ENCODE measurements at places on chromosomes 11 and 22.

GRCh38 chr11:110093407-110094297 is 460 bp downstream of the ZC3H12C start:
- DNase-seq, result peak; percentile 20

DNA sequence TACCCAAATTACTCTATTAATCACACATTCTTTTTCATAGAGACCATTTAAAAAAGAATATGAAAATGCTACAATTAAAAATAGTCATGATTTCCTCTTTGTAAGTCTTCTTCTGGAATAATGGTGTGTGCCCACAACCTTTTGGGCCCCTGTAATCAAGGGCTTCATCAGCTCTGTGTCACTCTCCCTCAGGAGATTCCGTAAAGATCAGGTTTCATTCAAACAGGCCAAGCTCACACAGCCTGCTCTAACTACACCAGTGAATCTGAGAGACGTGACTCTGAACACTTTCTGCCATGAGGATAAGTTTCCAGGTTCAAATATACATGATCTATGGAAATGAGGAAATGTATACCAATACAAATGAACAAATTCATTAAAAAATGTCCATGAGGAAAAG is 9.5 kb downstream of the DRICH1 start:
- no peak for DNase-seq

- DNase-seq, result no peak
These were observed 10.1 kb downstream of the CSRP3 start for GRCh38 chr11:19191530-19192169.

- DNase-seq, result no peak
These were observed 10.0 kb upstream of the FAM83F start for GRCh38 chr22:39984746-39985145.

- no peak for DNase-seq
These were observed 17.4 kb upstream of the CSNK2A3 start for GRCh38 chr11:11370255-11370961.

- peak; percentile 35 for DNase-seq
These were observed 7.7 kb downstream of the SLC37A2 start for GRCh38 chr11:125070699-125071254.

DNA sequence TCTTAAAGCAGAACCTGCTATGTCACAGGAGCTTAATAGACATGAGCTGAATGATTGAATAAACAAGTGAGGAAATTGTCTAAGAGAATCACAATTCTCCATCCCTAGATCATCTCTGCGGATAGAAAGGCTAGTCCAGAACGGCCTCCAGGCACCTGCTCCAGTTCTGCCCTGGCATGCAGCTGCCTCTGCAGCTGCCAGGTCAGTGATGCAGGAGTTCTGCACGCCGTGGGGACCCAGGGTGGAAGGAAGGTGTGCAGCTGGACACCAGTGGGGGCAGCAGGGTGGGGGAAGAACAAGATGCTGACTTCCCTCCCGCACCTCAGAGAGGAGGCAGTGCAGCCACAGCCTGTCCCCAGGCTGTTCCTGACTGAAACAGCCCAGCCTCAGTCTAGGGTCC is 192.1 kb upstream of the NCAM1 start:
- DNase-seq, result no peak

- no peak for DNase-seq
These were observed 251.2 kb downstream of the FAT3 start for GRCh38 chr11:92475819-92476218.

DNA sequence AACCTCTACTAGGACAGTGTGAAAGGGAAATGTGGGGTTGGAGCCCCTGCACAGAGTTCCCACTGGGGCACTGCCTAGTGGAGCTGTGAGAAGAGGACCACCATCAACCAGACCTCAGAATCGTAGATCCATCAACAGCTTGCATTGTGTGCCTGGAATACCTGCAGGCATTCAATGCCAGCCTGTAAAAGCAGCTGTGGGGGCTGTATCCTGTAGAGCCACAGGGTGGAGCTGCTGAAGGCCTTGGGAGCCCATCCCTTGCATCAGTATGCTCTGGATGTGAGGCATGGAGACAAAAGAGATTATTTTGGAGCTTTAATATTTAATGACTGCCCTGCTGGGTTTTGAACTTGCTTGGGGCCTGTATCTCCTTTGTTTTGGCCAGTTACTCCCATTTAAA is 46.3 kb downstream of the PGR start:
- no peak for DNase-seq

- DNase-seq, result no peak
These were observed 9.6 kb upstream of the NRIP3 start for GRCh38 chr11:9013373-9013772.

GRCh38 chr11:67645521-67646461 is 4.7 kb downstream of the ACY3 start:
- DNase-seq, result no peak

DNA sequence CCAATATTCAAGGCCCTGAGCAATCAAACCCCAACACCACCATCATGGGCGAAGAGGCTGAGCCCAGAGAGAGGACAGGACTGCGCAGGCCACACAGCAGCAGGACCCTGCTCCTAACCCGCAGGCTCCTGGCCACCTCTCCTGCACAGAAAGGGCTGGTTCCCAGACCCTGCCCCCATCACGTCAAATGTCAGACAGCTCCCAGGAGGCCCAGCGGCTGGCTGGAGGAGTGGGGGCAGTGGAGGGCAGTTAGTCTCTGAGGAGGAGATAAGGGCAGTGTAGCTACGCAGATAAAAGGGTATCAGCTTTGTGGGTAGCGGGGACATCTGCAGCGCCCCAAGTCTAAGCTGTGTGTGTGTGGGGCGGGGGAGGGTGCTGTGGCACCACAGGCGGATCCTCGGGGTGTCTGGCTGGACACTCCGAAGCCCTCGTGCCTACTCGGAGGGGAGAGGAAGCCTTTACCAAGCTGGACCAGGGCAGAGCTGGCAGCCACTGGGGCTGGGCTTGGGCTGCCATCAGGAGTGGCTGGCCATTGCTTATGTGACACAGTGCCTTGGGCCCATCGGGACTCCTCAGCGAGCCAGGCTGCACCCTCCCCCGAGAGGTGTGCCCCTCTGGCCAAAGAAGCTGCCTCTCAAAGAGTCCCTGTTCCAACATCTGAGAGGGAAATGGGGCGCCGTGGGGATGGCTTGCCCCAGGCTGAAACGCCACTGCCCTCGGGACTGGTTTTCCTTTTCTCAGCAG is 21.5 kb downstream of the FADS3 start:
- no peak for DNase-seq

- no peak for DNase-seq
These were observed 202.2 kb upstream of the SORL1-AS1 start for GRCh38 chr11:121654843-121655536.

GRCh38 chr11:118659953-118660680 is 19.3 kb downstream of the TREH start:
- DNase-seq, result no peak

- no peak for DNase-seq
These were observed 10.5 kb upstream of the TH start for GRCh38 chr11:2182075-2182474.

DNA sequence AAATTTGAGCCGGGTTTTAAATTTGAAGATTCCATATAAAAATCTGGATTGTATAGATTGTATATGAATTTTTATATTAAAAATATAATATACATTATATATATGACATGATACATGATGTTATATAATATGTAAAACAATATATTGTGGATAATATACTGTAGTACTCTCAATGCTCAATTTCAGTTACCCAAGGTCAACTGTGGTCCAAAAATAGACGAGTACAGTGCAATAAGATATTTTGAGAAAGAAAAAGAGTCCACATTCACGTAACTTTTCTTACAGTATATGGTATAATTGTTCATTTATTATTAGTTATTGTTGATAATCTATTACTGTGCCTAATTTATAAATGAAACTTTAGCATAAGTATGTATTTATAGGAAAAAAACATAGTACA is 94.2 kb upstream of the YWHAH start:
- no peak for DNase-seq

- DNase-seq, result no peak
These were observed 465.5 kb downstream of the GUCY1A2 start for GRCh38 chr11:106552694-106553203.

DNA sequence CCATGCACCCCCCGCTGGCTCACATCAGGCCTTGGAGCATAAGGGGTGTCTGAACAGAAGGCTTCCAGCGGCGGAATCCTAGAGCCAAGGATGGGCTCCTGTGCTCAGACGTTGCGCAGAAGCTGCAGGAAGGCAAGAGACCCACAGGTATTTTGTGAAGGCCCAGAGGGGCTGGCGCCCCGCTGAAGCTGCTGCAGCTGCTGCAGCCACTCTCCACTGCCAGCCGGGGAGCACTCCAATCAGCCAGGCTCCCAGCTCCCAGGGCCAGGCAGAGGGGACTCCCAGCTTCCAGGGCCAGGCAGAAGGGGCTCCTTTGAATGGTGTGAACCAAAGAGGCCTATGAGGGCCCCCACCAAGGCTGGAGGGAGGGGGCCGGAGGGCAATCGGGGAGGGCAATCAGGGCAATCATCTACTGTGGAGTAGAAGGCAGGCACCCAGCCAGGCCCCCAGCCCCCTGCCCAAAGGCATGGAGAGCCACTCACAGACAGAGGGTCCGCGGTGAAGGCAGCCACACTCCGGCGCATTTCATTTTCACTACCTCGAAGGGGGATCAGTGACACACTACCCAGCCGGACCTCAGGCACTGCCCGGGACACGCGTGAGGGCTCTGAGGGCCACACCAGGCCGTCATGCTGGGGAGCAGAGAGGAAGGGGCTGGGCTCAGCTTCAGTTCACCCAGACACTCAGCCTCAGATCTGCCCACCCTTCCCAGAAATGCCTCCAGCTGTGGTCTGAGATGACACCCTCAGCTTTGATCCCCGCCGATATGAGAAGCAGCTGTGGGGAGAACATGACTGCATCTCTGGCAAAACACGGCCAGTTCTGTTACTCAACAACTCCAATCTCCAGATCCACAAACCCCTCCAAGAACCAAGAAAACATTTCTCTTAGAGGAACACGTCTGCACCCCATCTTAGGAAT is 11.6 kb upstream of the PDE2A start:
- no peak for DNase-seq

GRCh38 chr11:55571828-55572227 is at the start of gene OR4C16:
Gene OR4C16, plus strand, starts transcription at chr11:55572128. Its CDS starts 0 bp downstream, at chr11:55572128.
- DNase-seq, result no peak

DNA sequence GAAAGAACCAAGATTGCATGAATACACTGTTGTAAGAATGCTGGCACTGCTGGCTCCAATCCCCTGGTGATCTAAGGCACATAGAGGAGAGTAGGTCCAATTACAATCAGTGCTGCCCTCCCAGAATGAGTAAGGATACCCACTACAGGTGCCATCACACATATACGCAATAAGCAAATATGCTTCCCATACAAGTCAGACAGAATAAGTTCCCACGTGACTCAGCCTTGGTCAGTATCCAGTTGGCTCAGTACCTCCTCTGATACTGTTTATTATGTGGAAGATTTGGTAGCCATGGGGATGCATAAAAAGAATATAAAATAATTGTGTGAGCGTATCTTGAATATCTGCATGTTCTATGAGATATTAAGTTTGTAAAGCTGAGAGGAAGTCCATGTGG is 8.9 kb upstream of the OR2D3 start:
- DNase-seq, result no peak

DNA sequence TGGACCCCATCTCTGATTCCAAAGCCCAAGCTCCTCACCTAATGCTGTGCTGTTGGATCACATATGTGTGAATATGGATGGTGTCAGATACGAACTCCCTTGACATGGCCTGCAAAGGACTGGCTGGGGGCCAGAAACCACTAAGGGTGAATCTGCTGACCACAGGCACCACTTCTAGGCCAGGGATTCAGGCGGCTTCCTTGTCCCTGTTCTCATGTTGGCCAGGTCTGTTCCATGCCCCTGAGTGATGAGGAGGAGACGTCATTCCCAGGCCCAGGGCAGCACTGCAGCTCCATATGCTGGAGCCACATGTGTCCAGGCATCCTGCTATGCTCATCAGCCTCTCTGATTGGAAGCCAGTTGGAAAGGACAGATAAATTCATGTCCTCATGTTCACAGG is 130.0 kb upstream of the BDNF start:
- DNase-seq, result no peak

- no peak for DNase-seq
These were observed 49.9 kb downstream of the CSF2RB start for GRCh38 chr22:36963302-36963701.

DNA sequence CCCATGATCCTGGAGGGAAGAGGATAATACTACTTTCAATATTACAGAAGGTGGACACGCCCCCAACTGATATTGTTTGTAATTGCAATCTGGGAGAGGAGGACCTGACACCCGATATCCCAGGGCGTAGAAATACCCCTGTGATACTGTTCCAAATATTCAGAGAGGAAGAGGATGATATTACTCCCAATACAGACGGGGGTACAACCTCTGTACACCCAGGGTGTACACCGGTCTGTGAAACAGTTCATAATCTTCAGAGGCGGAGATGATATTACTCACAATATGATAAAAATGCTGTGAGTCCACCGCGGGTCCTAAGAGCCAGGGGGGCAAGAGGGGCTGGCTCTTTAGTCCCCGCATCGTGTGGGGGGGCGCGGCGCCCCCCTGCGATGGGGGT is 57.2 kb upstream of the ALDH3B2 start:
- no peak for DNase-seq

DNA sequence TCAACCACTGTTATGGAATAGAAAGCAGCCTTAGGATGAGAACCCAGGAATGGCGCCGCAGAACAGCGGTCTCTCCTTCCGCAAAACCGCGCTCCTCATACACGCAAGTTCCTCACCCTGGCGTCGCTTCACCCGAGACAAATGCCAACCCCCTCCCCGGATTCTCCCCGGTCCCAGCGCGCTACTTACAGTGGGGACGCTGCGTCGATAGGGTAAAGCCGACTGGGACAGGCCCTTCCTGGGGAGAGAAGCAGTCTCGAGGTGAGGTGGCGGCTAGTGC is 287 bp downstream of the RPS13 start:
- no peak for DNase-seq

- DNase-seq, result no peak
These were observed 44.0 kb upstream of the TENM4 start for GRCh38 chr11:79484872-79485271.

DNA sequence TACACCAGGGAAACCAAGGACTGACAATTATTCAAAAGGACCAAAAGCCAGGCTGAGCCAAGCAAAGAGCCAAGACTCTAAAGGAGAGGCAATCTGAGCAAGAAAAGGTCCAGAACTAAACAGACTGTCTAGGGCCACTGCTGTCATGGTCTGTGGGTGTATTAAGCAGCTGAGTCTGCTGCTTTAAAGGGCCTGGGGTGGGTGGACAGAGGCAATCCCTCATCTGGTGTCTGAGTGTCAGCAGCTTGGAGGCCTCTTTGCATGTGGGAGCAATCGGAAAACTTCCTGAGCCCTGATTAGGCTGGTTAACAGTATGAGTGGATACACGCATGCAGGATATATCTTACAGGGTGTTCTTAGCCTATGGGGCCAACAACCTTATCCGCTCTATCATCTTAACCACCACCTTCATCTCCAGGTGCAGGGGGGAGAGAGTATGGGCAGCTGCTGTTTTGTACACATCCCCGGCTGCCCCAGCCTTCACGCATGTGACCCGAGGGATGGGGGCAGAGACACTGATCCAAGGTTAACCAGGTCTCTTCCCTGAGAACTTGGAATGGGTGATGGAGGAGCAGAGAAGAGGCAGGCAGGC is 67.5 kb upstream of the TIMP3 start:
- DNase-seq, result no peak
